NCI-H1694 treated with DMSO at 0.1 percent for 48 hours (cell line): ENCODE measurements at places on chromosomes 6 and 20.

- no peak for DNase-seq
These were observed 28.3 kb downstream of the EIF2S2 start for GRCh38 chr20:34083781-34084180.

- no peak for DNase-seq
These were observed 6.8 kb upstream of the PLCB4 start for GRCh38 chr20:9062066-9062465.

- DNase-seq, result no peak
These were observed 428.8 kb upstream of the ARID1B start for GRCh38 chr6:156348424-156348823.

- no peak for DNase-seq
These were observed 123.0 kb downstream of the SASH1 start for GRCh38 chr6:148465670-148466069.

GRCh38 chr6:117137711-117138110 is 127.6 kb upstream of the VGLL2 start:
- DNase-seq, result no peak

DNA sequence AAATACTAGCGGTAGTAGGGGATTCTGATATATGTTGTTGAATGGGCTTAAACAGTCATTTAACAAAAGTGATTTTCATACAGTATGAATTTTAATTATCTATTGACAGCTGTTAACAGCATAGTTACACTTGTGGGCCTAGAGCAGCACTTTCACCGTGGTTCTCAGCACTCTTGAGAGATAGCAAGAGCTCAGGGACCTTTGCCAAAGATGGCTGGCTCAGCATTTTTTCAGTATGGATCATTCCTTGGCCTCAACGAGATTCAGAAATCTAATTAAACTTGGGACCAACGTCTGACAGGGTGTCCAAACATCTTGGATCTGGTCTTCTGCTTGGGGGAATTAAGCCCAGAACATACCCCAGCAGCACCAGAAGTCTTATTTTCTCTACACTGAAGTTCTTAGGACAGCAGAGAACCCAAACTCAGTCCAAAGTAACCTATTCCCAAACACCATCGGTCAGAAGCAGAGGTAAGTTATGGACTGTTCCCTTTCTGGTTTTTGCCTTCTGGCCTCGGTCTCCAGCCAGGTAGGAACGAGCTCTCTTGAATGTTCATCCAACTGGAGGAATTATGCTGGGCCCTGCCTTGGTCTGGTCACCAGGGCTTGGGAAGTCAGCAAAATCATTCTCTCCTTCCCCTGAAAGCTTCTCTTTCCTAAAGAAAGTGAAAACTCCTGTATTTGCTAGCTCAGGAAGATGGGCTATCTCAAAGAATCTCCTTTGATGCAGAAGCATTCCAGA is 25.7 kb downstream of the PRPH2 start:
- no peak for DNase-seq

DNA sequence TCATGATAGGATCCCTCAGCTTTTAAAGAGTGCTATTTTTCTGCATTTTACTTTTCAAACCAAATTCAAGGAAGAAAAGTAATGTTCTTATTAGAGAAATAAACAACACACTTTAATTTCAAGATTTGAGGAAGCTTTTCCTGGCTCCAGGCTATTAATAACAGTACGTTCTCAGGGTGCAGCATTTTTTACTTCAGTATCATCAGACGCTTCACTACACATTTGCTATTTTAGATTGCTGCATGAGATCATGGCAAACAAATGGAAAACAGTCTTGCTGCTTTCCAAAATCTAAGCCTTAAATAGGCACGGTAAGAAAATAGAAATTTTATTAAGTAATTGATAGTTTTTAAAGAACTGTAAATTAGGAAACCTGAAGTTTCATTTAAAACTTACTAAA is 253.6 kb upstream of the EXOC2 start:
- DNase-seq, result no peak

DNA sequence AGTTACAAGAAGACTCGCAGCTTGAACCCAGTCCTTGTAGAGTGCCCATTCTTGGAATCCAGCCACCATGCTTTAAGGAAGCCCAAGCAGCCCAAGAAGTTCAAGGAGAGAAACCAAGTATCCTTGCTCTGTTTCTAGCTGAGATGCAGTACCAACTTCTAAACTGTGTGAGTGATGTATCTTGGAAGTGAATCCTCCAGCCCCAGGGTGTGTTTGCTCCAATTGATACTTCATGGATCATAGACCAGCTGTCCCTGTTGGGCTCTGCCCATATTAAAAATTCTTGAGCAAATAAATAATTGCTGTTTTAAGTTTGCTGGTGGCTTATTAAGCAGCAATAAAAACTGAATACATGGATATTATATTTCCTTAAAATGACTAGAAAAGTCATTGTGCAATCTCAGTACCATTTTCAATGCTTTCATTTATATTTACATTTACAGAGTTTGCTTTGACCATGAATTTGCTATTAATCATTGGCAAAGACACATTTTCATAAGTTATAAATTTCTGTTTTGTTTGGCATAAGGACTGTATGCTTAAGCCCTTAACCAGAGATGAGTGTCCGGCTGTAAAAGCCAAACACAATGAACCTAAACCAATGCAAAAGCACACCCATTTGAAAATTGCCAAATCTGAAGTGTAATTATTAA is 9.2 kb downstream of the SPTLC3 start:
- DNase-seq, result no peak

- DNase-seq, result no peak
These were observed 4.4 kb downstream of the MOCS1 start for GRCh38 chr6:39929733-39930461.

- no peak for DNase-seq
These were observed 8.2 kb downstream of the SLC17A2 start for GRCh38 chr6:25922301-25922700.

- no peak for DNase-seq
These were observed 66.2 kb downstream of the ABHD12 start for GRCh38 chr20:25324412-25324811.

- DNase-seq, result no peak
These were observed 12.6 kb downstream of the DYNLT1 start for GRCh38 chr6:158631678-158632537.

DNA sequence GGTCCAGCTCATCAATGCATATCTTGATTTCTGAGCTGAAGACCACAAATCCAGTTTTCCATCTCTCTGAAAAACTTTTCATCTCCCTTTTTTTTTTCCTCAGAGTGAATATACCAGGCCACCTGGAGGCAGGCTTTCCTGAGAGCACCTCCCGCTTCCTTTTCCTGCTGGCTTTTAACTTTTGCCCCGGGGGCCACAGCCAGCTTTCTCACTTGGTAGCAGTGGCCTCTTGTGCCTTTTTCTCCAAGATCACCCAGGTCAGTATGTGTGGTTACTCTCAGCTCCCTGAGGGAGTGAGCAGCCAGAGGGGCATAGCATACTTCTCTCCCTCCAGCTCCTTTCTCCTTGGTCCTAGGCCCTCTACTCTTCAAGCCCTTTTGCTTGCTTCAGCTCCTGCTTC is at the start of gene BTN1A1:
Gene BTN1A1, plus strand, starts transcription at position 202 of the 400 bp plus-strand sequence. CDS start 984 bp downstream, outside the sequence.
- DNase-seq, result no peak

DNA sequence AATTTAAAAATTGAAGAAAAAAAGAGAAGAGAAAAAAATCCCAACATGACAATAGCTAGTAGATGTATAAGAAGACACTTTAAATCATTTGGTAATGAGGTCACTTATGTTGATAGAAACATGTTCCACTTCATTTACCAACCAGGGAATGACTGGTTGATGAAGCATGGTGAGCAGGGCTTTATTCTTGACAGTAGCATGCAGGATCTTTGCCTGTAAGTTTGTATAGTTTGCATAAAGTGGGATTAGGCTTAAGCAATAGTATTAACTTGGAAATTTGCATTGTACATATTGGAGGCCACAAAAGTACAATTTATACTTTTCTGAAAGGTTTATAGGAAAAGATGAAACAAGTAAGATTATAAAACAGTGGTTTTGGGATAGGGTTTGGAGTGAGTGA is 67.0 kb downstream of the NOX3 start:
- DNase-seq, result no peak

DNA sequence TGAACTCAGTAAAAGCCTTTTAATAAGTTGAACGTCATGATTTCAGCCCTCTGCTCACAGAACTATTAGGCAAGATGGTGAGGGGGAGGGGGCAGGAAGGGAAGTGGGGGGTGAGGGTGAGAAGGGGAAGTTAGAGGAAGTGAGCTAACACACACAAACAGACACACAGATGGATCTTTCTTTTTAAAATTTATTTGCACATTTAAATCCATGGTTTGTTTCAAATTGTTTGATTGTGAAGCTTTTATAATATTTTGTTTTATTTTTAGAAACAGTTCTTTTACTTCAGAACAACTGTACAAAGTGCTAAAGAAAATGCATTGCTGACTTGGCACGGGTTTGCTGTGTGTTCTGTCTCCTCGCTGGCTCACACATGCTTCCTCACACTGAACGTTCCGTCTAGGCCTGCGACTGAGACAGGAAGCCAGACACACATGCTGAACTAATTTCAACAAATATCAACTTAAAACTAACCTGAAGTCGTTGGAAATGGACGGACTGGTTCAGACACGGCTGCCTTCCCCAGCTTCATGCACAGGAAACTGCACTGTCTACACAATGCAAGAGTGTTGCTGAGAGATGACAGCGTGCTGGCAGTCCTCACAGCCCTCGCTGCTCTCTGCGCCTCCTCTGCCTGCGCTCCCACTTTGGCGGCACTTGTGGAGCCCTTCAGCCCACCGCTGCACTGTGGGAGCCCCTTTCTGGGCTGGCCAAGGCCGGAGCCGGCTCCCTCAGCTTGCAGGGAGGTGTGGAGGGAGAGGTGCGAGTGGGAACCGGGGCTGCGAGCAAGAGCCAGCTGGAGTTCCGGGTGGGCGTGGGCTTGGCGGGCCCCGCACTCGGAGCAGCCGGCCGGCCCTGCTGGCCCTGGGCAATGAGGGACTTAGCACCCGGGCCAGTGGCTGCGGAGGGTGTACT is 8.1 kb upstream of the ZBP1 start:
- DNase-seq, result no peak
